ENCODE measurements at places on chromosomes 16 and 17.

DNA sequence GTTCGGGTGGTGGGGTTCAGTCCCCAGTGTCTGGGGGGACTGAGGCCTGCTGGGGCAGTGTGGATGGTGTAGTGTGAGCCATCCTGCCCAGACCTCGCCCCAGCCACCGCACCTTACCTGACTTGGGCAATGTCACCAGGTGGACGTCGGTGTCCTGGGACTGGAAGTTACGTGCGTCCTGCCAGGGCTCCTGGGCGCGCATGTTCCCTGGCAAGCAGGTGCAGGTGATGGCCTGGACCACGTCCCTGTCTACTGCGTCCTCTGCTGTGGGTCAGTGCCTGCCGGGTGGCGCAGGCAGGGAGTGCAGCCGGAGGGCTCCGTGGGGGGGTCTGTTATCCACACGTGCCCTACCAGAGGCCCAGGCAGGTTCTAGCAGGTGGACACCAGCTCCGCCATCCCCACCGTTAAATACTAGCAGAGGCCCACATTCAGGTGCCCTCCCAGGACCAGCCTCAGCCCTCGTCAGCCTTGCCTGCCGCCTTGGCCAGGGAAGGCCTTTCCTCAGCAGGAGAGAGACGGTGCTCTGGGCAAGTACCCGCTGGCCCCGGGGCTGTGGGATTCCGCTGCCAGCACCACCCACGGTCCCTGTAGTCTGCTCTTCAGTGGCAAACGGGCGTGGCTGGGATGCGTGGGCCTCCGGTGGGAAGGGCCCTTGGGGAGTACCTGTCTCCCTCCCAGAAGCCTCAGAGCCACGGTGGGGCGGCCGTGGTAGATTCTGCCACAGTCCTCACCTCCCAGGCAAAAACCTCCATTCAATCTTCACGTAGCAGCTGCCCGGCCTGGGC lies 8.1 kb upstream of the DPEP1 start:
- no peak for DNase-seq

DNA sequence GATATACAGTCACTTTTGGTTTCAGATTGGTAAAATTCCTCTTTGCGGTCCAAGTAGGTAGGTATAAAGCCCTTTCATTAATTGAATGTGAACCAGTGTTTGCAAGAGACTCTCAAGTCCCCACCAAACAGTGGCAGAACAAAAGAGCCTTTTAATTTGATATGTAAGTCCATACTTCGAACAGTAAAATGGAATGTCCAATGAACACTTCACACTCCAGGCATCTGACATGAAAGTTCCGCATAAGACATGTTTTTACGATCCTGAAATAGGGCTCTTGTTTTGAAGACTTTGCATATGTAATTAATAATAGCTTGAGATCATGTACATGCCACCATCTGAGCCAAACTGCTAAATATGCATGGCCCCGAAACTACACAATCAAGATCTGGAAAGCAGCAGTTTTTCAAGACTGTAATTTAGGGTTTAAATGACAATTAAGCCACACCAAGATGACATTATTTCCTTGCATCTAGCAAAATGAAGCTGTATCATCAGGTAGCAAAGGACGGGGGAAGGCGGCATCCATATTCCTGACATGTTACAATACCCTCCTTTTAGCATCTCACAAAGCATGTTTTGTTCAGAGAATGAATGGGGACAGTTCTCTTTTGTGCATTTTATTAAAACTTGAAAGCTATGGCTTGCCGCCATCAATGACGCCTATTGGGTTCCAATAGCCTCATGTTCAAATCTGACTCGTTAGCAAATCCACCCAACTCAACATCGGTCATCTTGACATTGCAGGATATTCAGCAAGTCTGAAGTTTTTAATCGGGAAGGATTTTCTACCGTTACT lies 39.4 kb downstream of the LITAF start:
- no peak for DNase-seq

- no peak for DNase-seq
Measured at GRCh38 chr16:67653128-67653788, 6.8 kb downstream of the ACD start.

GRCh38 chr17:19302791-19303331 lies 59.7 kb downstream of the B9D1 start:
- DNase-seq = no peak

GRCh38 chr16:1093284-1094123 lies 2.5 kb downstream of the C1QTNF8 start:
- DNase-seq = no peak

DNA sequence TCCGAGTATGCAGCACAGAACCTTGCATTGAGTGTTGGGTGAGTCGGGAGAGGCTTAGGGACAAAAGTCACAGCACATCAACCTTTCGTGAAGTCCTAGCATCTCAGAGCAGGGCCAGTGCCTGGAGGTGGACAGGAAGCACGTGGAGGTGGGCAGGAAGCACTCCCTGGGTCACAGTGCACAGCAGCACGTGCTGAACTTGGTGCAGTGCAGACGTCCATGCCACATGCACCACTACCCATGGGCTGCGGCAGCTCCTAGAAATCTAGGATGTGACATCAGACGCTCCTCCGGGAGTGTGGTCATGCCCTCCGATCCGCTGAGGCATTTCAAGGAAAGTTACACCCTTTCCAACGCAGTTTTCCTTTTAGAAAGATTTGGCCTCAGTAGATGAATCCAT lies 83.4 kb upstream of the CHMP6 start:
- DNase-seq = no peak

GRCh38 chr16:11869353-11870228 lies 18.2 kb upstream of the RSL1D1 start:
- no peak for DNase-seq

DNA sequence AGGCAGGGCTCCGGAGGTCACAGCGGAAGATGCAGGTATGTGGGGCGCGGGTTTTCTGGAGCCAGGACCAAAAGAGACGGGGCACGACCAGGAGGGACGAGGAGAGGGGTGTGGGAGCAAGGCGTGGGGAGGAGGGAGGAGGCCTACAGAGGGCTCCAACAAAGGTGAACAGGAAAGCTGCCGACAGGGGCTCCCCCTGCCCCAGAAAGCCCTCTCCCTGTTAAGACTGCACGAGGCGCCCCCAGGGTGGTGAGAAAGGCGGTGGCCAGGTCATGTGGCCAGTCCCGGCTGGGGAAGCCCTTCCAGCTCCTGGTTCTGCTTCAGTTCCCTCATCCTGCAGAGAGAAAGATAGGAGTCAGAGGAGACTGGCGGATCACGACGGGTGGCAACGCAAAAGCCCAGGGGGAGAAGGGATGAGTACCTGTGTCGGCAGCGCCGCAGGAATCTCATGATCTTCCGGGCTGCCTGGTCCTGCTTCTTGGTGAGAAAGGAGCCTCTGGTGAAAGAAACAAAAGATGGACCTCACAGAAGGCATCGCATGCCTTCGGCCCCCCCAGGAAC lies 949 bp upstream of the SPAG7 start:
- DNase-seq = no peak

DNA sequence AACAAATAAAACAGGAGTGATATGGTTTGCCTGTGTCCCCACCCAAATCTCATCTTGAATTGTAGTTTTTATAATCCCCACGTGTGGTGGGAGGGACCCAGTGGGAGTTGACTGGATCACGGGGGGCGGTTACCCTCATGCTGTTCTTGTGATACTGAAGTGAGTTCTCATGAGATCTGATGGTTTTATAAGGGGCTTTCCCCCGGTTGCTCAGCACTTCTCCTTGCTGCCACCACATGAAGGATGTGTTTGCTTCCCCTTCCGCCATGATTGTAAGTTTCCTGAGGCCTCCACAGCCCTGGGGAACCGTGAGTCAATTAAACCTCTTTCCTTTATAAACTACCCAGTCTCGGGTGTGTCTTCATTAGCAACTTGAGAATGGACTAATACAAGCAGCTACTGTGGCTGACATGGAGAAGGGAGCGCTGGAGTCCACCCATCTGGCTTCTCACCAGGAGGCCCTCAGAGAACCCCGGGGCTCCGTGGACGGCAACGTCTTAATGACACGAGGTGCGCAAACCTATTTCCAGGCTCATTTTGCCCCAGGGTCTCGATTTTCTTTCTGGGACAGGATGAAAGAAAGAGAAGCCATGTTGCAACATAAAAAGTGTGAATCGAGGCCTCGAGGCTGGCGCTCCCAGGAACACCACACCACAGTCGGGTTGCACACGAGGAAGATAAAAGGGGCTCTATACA lies 129.5 kb downstream of the DYNLRB2 start:
- no peak for DNase-seq

DNA sequence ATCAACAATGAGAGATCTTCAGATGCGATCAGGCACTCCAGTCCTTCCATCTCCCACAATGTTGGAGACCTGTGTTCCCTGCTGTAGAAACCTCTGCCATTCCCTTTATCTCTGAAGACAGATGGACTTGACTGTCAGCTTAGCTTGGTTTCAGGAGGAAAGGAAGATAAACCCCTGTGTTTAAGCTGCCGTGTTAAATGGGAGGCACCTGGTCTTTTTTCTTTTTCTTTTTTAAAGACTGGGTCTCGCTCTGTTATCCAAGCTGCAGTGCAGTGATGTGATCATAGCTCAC lies 63.1 kb downstream of the USP22 start:
- DNase-seq = no peak

DNA sequence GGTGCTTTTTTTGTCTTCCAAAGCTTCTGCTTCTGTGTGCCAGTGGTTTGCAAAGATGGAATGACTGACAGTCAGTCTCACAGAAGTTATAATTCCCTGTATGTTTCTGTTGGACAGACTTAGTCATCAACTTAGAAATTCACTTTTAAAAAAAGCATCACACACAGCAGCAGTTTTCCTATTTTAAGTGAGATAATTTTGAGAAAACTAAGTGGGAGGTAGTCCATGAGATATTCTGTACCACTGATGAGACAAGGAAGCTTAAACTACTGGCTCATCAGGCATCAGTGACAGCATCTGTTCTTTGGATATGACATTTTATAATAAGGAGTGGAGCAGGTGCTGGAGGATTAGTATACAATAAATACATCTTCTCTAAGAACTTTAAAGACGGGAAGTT lies 20.0 kb downstream of the CNP start:
- DNase-seq = no peak
